ENCODE measurements at places on chromosomes 5 and 9.

DNA sequence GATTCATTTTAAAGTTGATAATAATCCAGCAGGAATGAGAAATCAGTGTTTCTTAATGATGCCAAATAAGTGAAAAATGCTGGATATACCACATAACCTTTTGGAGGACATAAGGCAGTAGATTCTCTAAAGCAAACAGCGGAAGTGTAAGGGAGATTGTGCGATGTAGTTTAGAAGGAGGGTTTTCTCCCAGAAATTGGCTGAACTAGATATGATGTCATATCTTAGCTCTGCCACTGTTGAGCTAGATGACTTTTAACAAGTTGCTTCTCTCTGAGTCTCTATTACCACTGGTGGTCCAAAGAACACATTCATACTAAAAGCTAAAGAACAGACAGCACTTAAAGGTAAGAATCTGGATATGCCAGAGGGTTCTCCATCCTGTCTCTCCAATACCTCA is 107.0 kb downstream of the NR6A1 start:
- DNase-seq: no peak

GRCh38 chr5:61371474-61371873 is 39.4 kb downstream of the ZSWIM6 start:
- no peak for DNase-seq

- peak; percentile 61 for DNase-seq
Measured at GRCh38 chr5:127072861-127073846, at the start of gene C5orf63. Gene C5orf63, minus strand, starts transcription at chr5:127073502. Its CDS starts 14,507 bp downstream, at chr5:127058995.

- no peak for DNase-seq
Measured at GRCh38 chr5:102843997-102844396, 88.9 kb downstream of the PAM start.

- DNase-seq: no peak
Measured at GRCh38 chr9:92432350-92432749, 8.1 kb upstream of the OMD start.

DNA sequence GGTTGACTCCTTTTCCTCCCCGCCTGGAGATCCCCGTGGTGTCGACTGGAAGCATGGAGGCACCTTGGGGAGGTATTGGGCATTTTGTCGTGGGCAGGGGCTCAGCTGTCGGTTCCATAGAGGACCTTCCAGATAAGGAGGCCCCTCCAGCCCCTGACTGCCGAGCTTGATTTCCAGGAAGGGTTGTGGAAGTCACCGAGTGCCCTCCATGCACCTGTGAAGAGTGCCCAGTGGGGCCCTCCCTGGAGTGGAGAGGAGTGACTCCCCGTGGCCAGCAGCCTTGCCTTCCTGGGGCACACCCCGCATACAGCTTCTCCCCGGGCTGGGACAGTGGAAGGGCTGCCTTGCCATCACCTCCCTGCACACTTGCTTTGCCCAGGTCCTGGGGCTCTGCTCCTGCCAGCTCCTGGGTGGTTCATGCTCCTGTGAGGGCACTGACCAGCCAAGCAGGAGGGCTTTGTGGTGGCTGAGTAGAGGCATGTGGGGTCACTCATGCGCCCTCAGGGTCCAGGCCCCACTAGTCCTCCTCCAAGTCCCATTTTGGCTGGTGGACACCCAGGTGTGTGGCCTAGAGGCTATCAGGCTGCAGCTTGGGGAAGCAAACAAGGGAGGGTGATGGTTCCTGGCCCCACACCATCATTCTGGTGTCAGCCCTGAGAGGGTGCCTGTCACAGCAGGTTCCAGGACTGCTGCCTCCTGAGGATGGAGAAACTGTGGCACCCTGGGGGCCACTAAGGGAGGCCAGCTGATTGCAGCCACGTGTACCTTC is 133.0 kb downstream of the WNK2 start:
- no peak for DNase-seq

- no peak for DNase-seq
Measured at GRCh38 chr5:133499895-133500294, 112.4 kb downstream of the FSTL4 start.

- no peak for DNase-seq
Measured at GRCh38 chr5:148620696-148621095, 33.6 kb downstream of the HTR4 start.

DNA sequence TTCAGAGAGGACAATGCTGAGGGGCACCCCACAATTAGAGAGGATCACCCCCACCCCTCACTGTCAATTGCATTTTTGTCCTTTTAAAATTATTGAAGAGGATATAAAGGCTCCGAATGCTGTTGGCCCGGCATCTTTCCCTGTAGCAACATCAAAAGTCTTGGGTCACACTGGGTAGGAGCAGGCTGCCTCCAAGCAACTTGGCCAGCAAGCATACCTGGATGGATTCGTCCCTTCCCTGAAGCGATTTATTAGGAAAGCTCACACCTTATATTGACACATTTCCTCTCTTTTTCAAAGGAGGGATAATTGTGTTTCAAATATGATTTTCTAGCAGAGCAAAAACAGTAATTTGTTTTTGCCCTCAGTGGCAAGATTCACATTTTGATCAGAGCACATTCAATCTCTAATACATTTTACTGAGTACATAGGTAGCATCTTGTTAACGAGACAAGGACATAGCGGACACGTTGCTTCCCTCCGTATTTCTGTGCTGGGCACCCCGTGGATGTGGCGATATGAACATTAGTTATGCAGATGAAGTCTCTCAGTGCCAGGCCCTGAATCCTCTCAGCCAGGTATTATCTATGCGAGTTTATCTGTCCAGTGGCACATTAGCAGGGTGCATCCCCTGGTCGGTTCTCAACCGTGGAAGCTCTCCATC is 321.5 kb downstream of the NTRK2 start:
- DNase-seq: no peak

GRCh38 chr5:146630472-146630871 is 114.5 kb upstream of the GPR151 start:
- no peak for DNase-seq

- peak; percentile 20 for DNase-seq
Measured at GRCh38 chr5:42995360-42995751, 44.8 kb downstream of the ANXA2R start.

DNA sequence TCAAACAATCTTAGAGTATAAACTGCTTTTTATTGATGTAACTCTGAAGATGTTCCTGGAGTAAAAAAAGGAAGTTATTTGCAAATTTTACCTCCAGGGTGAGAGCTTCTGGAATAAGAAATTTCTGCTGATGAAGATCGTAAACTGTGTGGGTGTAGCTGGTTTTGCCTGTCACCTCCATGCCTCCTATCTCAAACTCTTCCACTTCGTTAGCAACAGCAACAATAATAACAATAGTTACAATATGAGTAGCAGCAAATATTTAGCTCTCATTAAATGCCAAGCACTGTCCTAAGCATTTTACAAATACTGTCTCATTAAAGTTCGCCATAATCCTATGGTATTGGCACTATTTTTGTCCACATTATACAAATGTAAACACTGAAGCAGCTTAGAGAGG is 57.9 kb downstream of the GCNT1 start:
- no peak for DNase-seq

GRCh38 chr5:84227236-84227635 is 157.4 kb downstream of the EDIL3 start:
- no peak for DNase-seq

GRCh38 chr5:14880688-14881087 is 9.1 kb upstream of the ANKH start:
- DNase-seq: peak; percentile 60

GRCh38 chr9:12667892-12668291 is 25.3 kb upstream of the TYRP1 start:
- DNase-seq: no peak

- no peak for DNase-seq
Measured at GRCh38 chr5:171442287-171443042, 23.0 kb downstream of the FGF18 start.

DNA sequence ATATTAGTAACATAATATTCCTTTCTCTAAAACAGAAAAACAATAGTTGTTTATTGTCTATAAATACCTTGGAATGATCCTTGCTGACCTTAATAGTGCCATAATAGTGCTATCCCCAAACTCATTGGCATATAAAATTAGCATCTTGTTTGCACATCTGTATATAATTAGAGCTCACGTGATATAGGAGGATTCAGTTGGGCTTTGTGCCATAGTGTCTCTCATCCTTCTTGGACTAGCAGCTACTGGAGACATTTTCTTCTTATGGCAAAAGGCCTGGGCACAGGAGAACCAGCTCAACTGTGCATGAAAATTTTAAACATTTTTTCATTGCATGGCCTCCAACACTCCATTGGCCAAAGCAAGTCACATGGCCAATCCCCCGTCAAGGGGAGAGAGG is 342.5 kb downstream of the SPATA31D1 start:
- peak; percentile 25 for DNase-seq

Measured in GM23248 (cell line).